Activated CD8-positive, alpha-beta T cell treated with anti-CD3 and anti-CD28 coated beads for 36 hours (primary cell): ENCODE measurements at places on chromosomes 11 and 22. TPM values are rescaled to one million over a fixed set of nuclear protein-coding genes. Genes with fewer than 3 reads are reported as not detected.
A peak's percentile ranks its signal among the peaks of the same experiment; 100 is the strongest.

GRCh38 chr22:46245511-46245910 lies 4.6 kb downstream of the CDPF1 start:
- DNase-seq = no peak

GRCh38 chr11:45259592-45259991 lies 26.5 kb downstream of the SYT13 start:
- no peak for DNase-seq

DNA sequence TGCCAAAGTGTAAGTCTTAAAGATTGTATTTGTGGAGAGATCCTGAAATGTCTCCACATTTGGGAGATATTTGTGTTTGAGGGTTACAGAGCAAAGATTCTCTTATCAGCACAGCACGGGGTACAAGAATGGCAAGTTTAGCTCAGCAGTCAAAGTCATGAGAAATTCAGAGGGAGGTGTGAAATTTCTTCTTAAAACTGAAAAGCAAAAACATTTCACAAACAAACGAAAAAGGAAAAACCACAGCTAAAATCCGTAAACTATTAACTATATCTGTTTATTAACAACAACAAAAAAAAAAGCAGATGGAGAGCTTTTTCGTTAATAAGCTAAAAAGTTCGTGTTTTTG lies 40.9 kb upstream of the ETS1 start:
- DNase-seq = no peak

DNA sequence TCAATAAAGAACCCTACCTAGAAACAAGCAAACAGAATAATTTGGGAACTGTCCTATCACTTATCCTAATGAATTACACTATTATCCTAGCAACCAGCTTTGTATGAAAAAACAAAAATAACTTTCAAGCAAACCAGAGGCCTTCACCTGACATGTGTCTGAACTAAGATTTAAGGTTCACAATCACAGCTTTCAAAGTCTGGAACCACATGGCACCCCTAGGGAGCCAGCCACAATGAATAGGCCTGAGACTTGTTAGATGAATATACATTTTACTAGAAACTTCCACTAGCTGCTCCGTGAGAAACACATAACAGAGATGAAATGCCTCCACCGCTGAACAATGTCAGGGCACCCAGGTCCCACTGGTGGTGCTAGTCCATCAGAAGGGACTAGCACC lies 65.8 kb upstream of the CYP2D6 start:
- DNase-seq = no peak

DNA sequence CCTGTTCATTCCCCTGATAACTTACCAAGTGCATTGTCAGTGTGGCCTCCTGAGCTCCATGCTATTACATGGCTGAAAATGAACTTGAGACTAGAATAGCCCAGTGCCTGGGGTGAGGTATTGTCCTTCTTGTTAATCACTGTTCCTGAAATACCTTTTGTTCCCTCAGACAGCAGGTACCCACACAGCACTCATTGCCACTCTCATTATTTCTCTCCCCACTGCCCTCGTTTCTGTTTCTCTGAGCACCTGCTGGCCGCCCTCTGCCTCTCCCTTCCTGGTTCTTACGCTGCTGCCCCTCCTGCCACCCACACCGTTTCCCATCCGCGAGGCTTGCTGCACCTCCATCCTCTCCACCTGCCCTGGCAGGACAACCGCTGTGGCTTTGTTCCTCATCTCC lies 36.9 kb upstream of the RAB1B start:
- DNase-seq = no peak

DNA sequence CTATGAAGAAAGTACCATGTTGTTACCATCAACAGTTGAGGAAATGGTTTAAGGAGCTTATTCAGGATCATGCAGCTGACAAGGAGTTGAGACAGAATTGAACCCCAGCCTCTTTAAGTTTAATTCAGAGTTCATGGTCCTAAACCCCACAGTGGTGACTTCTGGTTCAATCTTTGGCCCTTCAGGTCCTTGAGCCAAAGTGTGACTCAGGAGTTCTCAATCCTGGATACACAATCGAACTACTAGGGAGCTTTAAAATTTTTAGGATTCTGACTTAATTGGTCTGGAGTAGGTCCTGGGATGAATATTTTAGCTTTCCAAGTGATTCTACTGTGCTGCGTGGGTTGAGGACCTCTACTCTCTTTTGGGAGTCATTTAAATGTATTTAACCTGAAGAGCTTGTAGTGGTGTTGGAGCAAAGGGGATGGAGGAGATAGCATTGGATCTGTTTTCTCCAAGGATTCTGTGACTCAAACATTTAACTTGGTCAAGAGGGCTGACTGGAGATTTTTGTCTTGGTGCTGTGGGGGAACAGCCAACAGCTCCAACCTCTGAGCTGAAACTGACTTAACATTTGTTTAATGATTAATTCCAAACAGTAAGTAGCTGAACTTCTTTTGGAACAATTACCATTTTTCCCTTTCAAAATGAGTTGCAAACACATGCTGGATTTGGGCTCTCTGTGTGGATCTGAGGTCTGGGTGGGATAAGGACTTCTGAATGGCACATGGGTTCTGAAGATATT lies 80.1 kb downstream of the INSC start:
- no peak for DNase-seq

DNA sequence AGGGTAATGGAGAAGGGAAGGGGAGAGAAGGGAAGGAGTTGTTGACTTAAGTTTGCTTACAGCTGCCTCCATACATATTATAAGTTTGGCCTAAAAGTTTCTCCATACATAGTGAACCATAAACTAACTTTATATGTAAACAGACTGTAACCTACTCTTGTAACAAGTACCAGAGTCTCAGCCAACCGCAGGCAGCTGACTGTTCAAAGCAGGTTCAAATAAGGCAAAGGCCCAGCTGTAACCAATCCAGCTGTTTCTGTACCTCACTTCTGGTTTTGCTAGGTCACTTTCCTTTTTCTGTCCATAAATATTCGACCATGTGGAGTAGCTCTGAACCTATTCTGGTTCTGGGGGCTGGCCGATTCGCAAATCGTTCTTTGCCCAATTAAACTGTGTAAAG lies 591.2 kb downstream of the INSC start:
- DNase-seq = no peak

DNA sequence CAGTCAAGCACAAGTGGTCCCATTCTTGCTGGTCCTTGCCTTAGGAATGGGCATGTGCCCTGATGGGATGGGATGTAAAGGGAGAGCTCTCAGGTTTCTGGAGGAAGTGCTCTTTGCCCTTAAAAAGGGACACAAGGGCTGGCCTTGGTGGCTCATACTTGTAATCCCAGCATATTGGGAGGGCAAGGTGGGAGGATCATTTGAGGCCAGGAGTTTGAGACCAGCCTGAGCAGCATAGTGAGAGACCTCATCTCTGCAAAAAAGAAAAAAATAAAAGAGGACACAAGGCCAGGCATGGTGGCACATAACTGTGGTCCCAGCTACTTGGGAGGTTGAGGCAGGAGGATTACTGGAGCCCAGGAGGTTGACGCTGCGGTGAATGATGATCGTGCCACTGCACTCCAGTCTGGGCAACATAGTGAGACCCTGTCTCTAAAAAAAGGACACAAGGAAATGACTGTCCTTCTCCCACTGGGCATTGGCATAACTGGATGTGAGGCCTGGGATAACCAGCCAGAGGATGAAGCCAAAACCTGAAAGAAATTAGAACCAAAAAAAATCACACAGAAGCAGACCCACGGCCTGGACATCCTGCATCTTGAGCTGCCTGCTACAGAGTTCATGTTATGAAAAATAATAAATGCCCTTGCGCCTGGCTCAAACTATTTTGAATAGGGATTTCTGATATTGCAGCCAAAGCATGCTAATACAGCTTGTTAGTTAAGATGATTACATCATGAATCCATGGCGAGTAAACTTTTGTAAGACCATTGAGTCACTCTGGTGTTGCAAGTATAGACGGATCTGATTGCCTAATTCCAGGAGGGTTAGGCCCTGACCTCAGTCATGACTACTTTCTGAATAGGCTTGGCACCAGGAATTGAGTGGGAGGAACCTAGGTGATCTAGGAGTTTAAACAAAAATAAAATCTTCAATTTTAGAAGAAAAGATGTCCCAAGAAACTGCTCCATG lies 12.9 kb upstream of the CRKL start:
- no peak for DNase-seq

- DNase-seq = no peak
These were observed 27.8 kb downstream of the FCHSD2 start for GRCh38 chr11:73114110-73114834.

- DNase-seq = no peak
These were observed 58.4 kb downstream of the GALNT18 start for GRCh38 chr11:11563200-11563975.

- DNase-seq = no peak
These were observed 202.5 kb downstream of the TRIM29 start for GRCh38 chr11:119935349-119935925.

DNA sequence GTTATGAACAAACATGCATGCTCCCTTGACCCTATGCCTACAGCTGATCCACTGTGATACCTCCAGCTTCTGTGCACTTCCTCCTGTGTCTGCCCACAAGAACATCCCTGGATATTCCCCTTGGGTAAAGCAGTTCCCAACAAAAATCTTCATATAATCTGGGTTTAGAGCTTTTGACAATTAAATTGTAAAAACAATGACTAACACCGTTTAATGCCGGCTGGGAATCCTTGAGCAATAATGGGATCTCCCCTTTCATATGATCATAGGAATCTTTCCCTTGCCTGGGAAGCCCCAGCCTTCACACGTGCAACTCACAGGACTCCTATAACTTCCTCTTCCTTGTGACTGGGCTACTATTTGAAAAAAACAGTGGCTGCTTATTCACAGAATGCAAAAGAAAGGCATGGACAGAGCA lies 6.3 kb upstream of the ZC3H12C start:
- DNase-seq = no peak

DNA sequence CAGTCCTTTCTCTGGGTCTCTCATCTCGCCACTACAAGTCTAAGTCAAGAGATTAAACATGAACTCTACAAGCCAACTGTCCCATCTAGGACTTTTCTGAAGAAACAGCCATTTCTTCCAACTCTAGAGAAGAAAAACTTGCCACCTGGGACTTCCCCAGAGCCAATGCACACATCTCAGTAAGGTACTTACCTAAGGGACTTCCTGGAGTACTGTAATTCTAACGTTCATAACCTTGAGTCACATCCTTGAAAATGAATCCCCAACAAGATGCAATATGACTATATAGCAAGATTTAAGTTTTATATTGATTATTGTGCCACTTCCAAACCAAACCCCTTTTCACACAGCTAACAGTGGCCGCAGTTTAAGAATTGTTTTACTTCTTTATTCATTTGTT lies 11.9 kb upstream of the ISX start:
- peak; percentile 13 for DNase-seq

DNA sequence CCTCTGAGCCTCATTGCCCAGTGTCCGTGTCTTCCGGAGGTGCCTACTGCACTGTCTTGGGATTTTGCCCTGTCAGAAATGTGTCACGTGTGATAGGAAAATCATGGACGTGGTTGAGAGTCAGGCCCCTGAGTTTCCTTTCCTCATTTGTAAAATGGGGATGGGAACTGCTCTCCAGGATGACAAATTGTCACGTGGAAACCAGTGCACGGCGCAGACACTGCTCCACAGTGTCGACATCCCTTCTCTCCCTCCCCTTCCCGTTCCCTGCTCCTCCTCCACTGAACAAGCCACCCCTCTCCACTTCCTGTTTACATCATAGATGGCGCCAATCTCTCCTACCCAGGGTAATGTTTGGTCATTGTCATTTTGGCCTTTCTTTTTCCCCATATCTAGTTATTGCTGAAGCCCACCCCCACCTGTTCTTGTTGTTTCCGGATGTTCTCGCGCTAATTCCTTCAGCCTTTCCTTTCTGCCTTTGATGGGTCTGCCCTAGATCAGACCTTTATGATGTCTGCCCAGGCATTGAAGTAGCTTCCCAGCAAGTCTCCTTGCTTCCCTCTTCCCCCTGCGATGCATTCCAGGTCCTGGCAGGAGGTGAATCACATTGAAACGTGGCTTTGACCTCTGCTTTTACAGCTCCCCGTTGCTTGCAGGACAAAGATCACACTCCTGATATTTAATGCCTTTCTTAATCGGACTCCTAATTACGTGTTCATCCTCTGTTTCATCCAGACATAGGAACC lies 91.8 kb downstream of the TBC1D22A start:
- no peak for DNase-seq

GRCh38 chr11:9664276-9665171 lies 647 bp downstream of the SWAP70 start:
- DNase-seq = no peak

DNA sequence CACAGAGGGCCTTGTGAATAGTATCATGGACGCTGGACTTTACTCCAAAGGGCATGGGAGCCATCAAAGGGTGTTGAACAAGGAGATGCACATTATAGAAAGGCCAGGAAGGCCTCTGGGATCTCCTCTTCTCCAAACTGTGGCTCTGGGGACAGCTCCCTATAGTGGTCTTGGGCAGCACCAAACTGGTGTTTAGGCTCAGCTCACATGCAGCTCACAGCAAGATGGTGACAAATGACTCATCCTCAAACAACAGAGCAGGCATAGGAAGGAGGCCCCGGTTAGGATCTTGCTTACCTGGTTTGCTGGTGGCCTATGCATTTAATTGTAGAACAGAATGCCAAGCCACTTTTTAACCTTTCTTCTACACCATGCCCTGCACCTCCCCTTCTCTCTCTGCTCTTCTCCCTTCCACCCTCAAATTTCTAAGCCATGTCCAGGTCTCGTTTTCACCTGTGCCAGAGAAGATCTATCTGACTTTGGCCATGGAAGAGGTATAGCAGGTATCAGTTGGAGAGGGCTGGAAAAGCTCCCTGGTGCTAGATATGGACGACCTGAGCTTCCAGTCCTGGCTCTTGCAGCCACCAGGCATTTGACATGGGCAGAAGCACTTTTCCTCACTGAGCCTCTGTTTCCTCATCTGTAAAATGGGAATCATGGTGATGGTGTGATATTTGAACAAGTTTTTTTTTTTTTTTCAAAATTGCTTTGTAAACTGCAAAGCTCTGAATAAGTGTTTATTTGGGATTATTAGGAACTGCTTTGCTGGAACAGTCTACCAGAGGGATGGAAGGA lies 14.4 kb upstream of the EHF start:
- no peak for DNase-seq

GRCh38 chr11:3737386-3737933 lies 59.9 kb downstream of the NUP98 start:
- no peak for DNase-seq

GRCh38 chr11:122159173-122159721 lies 43.2 kb upstream of the BLID start:
- DNase-seq = no peak

CD3E gene
- total RNA-seq = 372 TPM

PARVG gene
- 76.5 TPM for total RNA-seq

TMPRSS13 gene
- 4.7 TPM for total RNA-seq

PDE2A gene
- 0.14 TPM for total RNA-seq

NXPE2 gene
- not detected for total RNA-seq

KLHDC7B gene
- total RNA-seq = 5.8 TPM

FOXRED2 gene
- total RNA-seq = 17.5 TPM

CARS1 gene
- 88.2 TPM for total RNA-seq
